ENCODE measurements at places on chromosomes 4 and X. TPM values are rescaled to one million over a fixed set of nuclear protein-coding genes. Genes with fewer than 3 reads are reported as not detected.

GRCh38 chrX:5730556-5730955 is 498.1 kb downstream of the NLGN4X start:
- no peak for DNase-seq

- DNase-seq, result no peak
These were observed 14.6 kb downstream of the CTAG1A start for GRCh38 chrX:154599531-154599930.

DNA sequence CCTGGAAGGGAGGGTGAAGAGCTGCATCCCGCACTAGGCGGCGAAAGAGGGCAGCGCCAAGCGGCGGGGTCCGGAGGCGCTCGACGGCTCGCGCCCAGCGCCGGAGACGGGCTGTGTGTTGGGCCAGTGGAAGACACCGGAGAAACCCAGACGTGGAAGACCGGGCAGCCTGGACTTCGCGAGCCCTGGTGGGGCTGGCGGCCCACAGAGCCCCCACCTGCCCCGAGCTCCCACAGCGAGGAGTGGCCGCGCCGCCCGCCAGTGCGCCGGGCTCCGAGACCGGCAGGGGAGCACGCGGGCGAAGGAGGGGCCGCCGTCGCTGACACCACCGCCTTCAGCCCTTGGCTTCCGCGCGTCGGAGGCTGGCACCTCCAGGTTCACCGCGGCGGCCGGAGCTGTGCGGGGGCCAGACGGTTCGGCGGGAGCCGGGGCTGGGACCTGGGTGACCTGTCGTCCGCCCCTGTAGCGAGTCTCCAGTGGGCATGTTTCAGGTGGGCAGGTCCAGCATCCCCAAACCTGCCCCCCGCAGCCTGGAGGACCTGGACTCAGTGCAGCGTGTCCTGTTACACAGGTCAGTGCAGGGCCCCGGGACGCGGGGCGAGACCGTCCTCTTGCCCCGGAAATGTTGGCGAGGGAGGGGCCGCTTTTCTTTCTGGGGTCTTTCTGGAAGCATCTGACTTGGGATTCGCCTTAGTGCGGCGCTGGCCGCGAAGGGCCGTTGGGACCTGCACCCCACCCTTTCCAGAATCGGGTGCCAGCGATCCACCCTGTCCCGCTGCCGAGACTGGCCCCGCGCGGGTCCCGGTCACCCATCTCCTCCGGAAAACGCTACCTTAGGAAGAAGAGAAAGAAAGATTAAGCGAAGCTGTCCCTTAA is 9.6 kb upstream of the INTU start:
- DNase-seq, result peak; percentile 43

GRCh38 chr4:41496977-41497376 is 41.0 kb upstream of the LIMCH1 start:
- no peak for DNase-seq

- no peak for DNase-seq
These were observed 58.5 kb upstream of the LGI2 start for GRCh38 chr4:25089051-25089763.

Gene MGAT4D
- not detected for total RNA-seq

Gene CTAG1A
- total RNA-seq, result not detected

Gene PHEX
- 0.08 TPM for total RNA-seq

DNA sequence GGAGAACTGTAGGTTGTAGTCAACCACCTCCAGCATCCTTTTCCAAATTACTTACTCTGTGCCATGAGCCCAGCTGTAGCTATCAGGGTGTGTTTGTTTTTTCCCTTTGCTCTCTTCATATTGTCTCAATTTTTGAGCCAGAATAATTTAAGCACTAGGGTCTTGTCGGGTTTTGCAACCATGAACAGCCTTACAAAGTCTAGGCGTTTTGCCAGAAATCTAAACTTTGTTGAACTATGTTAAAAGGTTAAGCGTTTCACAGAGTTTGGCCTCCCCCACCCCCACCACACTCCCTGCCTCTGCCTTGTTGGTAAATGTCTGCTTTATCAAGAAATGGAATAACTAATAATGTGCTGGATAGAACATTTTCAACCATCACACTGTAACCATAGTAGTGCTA is 190.6 kb upstream of the TTC29 start:
- DNase-seq, result no peak

DNA sequence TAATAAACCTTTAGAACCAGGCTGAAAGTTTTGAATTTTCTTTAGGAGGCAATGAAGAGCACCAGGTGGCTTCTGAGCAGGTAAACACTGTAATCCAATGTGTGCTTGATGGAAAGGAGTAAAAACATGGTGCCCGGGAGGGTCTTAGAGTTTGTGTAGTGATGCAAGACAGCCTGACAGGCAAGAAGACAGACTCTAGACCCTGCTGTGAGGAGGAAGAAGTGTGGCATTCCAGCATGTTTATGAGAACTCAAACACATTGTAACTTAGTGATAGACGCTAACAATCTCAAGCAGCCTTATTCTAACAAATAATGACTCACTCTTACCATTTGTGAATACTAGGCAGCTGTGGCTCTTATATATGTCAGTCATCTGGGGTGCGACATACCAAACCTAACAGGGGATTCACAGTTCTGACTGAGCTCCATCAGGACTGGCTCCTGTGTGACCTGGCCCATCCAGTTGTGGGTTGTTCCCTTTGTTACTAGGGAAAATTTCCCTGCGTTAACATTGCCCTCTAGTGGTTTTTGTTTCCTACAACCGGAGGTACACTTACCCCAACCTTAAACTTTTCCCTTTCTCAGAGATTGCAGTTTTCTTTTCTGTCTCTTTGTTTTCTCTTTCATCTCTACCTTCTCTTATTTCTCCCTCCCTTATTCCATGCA is 53.8 kb downstream of the VSIG4 start:
- no peak for DNase-seq

GRCh38 chr4:101232074-101232776 is 115.1 kb downstream of the PPP3CA start:
- peak; percentile 39 for DNase-seq

Gene SRPX2
- total RNA-seq, result 8.6 TPM

GRCh38 chr4:53782458-53782845 is 191.2 kb upstream of the LNX1 start:
- no peak for DNase-seq

Gene MTCP1
- total RNA-seq, result 59.2 TPM

Gene CXXC4
- total RNA-seq, result 4.7 TPM

GRCh38 chrX:76148041-76148665 is 24.7 kb upstream of the PBDC1 start:
- no peak for DNase-seq

DNA sequence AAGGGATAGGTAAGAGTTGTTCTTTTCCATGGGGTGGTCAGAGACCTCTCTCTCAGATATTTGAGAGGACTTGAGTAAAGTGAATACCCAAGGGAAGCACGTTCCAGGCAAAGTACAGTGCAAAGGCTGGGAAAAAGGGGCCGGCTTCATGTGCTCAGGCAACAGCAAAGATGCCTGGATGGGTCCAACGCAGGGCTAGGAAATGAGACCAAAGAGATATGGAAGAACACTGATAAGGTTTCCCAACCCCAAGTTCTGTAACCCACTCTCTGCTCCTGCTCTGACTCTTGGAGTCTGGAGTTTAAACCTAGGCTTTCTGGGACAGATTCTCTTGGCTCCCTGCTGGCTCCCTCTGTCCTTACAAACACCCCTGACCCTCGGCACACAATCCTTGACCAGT is 36.2 kb upstream of the PROM1 start:
- DNase-seq, result no peak

Gene GLOD5
- total RNA-seq, result not detected

- no peak for DNase-seq
These were observed 38.1 kb downstream of the RTL9 start for GRCh38 chrX:110396735-110397134.

Gene SPIN4
- 0.70 TPM for total RNA-seq

GRCh38 chrX:112967903-112968302 is 127.3 kb upstream of the AMOT start:
- DNase-seq, result no peak

Gene STPG2
- 0.22 TPM for total RNA-seq

- DNase-seq, result no peak
These were observed 187.3 kb upstream of the CXCL13 start for GRCh38 chr4:77418333-77418732.

GRCh38 chrX:87049567-87049966 is 468.0 kb upstream of the KLHL4 start:
- no peak for DNase-seq

DNA sequence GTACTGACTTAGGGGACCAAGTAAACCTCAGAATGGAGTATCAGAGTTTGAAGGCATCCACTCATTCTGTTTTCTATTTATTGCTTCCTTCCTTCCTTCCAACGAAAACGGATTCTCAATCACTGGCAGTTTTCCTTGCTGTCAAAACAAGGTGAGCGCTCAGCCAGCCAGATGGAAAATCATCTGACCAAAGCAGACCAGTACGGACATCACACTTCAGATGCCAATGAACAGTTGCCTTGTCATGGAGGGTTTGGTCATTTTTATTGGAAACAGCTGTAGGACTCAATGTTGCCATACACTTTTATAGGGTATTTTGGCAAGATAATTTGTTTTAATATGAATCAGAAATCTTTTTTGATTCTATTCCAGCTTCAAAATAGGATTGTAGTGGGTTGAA is 16.6 kb downstream of the GEMIN8 start:
- DNase-seq, result no peak

GRCh38 chrX:2793752-2794151 is 35.0 kb upstream of the GYG2 start:
- no peak for DNase-seq

Gene MAMLD1
- 1.9 TPM for total RNA-seq

GRCh38 chr4:128311659-128312403 is 24.2 kb upstream of the PGRMC2 start:
- DNase-seq, result no peak

Gene FAT4
- total RNA-seq, result 6.2 TPM

GRCh38 chr4:1632109-1633104 is 51.7 kb downstream of the FAM53A start:
- DNase-seq, result no peak

- no peak for DNase-seq
These were observed 155.9 kb downstream of the KIT start for GRCh38 chr4:54813674-54814073.

DNA sequence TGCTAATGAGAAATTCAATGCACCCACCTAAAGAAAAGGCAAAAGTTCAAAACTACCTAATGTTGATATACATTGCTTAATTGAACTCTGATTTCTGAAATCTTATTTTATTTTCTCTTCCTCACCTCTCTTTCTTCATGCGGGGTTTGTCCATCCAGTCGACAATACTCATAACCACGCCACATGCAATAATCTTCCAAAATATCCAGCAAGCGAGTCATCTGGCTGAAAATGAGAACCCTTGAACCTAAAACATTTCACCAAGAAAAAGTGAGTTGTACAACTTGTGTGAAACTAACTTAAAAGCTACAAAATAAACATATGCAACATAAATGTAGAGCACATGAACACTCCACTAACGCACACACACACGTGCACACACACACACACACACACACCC is 26.7 kb downstream of the SMARCA1 start:
- DNase-seq, result no peak

Gene MAGEB1
- total RNA-seq, result not detected

Gene TBC1D14
- total RNA-seq, result 33.1 TPM

Gene RHOXF2
- total RNA-seq, result not detected

DNA sequence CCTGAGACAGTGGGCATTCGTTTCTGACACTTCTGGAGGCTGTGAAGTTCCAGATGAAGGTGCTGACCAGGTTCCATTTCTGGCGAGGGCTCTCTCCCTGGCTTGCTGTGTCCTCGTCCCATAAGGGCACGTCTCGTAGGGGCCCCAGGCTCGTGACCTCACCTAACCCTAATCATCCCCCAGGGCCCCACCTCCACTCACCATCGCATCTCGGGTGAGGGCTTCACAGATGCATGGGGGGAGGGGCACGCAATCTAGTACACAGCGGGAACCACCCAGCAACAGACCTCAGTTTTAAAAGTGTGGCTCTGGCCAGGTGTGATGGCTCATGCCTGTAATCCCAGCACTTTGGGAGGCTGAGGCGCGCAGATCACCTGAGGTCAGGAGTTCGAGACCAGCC is 22.1 kb downstream of the PDE6B start:
- DNase-seq, result peak; percentile 24

- DNase-seq, result no peak
These were observed 14.0 kb downstream of the TAPT1 start for GRCh38 chr4:16212138-16212782.

DNA sequence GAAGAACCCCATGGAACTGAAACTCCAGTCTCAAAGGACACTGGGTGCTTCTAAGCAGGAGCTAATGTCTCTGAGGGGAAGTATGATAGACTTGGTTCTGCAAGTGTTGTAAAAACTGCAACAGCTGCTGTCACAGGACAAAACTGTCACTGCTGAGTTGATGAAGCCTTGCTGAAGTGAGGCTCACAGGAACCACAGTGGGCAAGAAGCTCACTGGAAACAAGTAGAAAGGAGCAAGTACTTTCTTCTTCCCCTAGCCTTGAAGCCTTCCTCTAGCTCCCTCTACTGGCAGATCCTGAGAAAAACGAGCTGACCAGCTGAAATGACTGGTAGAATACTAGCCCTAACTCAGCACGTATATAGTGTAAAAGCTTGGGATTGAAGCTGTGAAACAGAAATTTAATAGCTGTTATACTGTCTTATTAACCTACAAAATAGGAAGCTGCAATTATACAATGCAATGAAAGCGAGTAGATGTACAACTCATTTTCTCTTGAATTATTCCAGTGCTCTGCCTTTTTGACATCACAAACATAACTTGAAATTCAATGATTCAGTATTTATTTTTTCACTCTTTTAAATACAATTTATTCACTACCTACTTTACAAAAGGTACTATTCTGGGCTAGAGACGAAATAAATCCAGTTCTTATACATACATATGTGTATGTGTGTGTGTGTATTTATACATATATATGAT is 91.4 kb downstream of the GABRB1 start:
- no peak for DNase-seq

GRCh38 chr4:90069151-90069550 is 58.0 kb upstream of the CCSER1 start:
- no peak for DNase-seq

DNA sequence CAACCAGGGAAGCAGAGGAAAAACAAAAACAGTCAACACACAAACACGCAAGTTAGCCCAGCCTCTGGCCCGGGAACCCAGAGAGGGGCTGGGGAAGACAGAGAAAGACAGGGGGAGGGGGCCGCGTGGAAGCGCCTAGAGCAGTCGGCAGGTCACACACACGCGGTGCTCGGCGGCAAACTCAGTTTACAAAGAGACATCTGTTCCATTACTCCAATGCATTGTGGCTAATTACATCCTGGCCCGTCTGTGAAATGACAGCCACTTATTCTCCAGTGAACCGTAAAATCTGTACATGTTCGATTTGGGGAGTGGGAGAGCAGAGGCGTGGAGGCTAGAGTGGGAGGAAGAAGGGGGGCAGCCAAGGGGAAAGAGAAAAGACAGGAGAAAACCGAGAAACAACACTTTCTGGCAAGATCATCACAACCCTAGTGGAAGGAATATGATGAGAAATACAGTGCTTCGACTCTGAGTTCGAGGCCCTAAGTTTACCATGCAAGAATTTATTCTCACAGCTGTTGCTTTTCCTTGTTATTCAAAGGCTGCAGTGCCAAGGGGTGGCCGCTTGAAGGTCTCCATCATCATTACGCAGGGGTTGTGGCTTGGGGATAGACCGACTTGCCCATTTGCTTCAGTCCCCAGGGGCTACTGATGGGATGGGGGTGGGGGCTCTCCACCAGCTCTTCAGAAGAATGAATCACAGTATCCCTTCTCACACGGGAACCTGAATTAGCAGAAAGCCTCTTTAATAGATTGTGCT is 167.7 kb downstream of the MGST2 start:
- no peak for DNase-seq

GRCh38 chrX:84717343-84717742 is 215.1 kb upstream of the HDX start:
- no peak for DNase-seq

Data from Right ventricle myocardium superior (tissue), 1 donor.